ENCODE measurements at places on chromosomes 12 and 14.

DNA sequence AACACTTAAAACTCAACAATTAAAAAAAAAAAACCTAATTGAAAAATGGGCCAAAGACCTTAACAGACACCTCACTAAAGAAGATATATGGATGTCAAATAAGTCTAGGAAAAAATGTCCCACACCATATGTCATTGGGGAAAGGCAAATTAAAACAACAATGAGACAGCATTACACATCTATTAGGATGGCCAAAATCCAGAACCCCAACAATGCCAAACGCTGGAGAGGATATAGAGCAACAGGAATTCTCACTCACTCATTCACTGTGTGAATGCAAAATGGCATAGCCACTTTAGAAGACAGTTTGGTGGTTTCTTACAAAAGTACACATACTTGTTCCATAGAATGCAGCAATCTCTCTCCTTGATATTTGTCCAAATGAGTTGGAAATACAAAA is 173.7 kb downstream of the SLC25A21 start:
- DNase-seq = no peak

GRCh38 chr12:97948591-97948990 is 486.0 kb downstream of the RMST start:
- DNase-seq = no peak

DNA sequence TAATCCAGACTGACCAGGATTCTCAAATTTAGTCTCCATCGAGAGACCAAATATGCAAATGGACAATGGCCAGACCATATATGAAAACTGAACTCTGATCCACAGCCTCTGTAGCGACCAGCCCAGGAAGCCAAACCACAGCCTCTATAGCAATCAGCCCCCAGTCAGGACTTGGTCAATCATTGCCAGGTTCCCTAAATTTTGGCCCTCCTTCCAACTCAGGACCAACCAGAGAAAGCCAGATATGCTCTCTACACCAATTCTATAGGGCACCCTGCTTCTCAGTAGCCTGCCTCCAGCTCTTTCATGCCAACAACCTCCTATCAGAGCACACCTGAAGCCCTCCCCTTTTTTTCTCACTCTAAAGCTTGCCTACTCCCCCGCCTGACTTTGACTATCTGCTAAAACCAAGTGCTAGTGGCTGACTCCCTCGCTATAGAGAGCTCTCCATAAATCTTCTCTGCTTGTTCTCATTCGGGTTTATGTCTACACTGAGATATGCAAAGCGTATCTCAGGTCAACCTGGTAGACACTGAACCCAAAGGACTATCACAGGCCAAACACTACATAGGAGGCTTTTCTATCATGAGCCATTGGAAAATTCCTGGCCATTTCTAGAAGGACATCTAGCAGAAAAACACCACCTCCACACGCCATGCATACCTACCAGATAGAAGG is 110.5 kb upstream of the FUT8 start:
- no peak for DNase-seq

- no peak for DNase-seq
Observed at GRCh38 chr14:101371799-101372793, 189.2 kb upstream of the DIO3 start.

DNA sequence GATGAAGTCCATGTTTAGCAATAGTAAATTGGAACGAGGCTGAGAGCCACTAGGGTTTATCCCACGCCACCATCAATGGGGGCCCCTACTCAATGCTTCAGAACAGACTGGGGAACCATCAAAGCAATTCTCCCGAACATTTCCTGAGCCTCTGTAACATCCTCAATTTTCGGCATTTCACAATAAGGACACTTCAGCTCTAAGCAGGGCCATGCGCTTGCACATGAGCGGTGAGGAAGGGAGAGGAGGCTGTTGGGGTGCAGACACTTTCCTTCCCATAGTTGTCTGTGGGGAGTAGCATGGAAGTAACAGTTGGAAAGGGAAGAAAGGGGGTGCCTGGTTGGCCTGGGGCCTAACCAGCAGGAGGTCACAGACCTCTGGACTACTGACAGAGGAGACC is 129.9 kb upstream of the PRMT8 start:
- no peak for DNase-seq

DNA sequence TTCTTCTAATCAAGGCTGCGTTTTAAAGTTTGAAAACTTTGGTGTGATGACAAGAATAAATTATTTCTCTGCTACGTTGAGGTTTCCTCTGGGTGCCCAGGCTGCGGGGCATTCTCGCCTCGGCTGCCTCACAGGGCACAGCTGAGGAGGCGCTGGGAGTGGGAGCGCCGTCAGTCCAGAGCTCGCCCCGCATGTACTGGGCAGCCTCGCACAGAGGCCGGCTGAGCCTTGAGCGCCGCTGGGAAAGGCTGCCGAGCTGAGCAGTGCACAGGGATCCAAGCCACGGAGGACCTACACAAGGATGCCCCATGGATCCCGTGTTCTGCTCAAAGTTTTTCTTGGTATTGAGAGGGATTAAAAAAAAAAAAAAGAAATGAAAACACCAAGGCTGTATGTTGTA is 11.6 kb downstream of the RFX4 start:
- DNase-seq = no peak

DNA sequence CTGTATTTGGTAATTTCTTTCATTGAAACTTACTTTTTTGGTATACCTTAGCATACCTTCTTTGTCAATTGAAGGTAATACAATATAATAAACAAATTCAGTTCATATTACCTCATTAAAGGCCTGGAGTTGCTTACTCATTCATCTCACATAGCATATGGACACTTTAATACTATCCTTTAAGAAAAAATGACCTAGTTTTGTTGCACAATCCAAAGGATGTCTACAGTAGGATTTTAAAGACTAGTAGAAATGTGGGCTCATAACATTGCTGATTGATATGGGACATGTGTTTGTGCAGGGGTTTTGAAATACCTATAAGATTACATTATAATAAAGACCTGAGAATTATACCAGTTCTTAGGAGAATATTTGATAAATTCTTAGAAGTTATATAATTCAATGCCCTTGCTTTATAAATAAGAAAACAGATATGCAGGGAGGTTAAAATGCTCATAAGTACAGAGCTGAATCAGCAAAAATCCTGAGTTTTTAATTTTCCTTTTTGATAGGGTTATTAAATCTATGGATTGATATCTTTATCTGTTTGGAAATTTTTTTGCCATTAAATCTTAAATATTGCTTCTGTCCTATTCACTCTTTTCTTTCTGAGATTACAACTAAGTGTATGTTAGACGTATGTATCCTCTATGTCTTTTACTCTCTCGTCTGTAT is 352.1 kb downstream of the ATP23 start:
- DNase-seq = no peak

- no peak for DNase-seq
Observed at GRCh38 chr12:129106772-129107171, 253.5 kb downstream of the GLT1D1 start.

Measured in T-helper 2 cell (primary cell).